Anterior cingulate cortex (tissue), 58 donors: ENCODE measurements at places on chromosomes 6 and 20.

GRCh38 chr6:3151691-3152090 is 5.7 kb downstream of the TUBB2A start:
- no peak for DNase-seq

DNA sequence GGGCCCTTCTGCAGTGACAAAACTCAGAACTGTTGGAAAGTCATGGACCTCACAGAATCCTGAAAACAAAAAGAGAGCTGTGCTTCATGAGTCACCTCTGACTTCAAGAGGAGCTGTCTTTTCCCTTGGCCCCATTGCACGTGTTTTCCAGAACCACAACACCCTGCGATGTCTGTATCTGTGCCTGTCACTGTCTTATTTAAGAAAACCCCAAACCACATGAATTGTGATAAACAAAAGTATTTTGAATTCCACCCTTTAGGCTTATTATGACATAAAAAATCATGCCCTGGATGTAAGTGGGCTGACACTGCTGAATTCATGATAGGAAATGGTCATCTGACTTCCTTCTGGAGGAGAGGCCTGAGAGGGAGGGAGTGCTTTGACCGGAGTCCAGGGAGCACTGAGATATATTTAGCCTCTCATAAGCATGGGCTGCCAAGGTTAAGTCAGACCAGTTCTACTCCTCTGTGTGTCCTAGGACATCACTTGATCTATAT is 96.4 kb upstream of the DUSP22 start:
- DNase-seq = no peak

DNA sequence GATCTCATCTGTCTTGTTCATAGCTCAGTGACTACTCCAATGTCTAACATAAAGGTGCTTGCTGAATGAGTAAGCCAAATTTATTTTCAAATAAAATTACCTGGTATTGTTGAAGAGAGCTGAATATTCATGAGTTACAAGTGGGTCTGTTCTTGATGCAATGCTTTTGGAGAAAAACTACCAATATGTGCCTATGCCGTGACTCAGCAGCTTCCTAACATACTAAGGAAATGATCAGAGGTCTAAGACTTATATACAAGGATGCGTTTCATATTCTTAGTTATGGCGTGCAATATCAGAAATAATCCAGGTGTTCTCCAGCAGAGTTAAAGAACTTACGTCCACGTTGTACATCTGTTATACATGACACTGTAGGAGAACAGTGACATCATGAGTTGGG is 5.1 kb downstream of the FAM120B start:
- no peak for DNase-seq

- DNase-seq = no peak
Measured at GRCh38 chr6:105263685-105264610, 84.1 kb upstream of the POPDC3 start.

GRCh38 chr20:38658879-38659596 is 57.4 kb downstream of the ARHGAP40 start:
- DNase-seq = no peak

GRCh38 chr20:64083378-64083803 is 807 bp downstream of the LKAAEAR1 start:
- DNase-seq = peak; percentile 68

DNA sequence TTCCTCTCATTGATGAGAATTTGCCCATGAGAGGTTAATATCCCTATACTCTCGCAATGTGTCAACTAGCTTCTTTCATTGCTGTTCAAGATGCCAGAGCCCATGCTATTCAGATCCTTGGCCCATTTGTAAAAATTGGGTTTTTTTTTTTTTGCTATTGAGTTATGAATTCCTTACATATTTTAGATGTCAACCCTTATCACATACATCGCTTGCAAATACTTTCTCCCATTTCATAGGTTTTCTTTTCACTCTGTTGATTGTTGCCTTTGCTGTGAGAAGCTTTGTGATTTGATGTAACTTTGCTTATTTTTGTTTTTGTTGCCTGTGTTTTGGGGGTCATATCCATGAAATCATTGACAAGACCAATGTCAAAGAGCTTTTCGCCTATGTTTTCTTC is 32.2 kb upstream of the IPCEF1 start:
- no peak for DNase-seq

DNA sequence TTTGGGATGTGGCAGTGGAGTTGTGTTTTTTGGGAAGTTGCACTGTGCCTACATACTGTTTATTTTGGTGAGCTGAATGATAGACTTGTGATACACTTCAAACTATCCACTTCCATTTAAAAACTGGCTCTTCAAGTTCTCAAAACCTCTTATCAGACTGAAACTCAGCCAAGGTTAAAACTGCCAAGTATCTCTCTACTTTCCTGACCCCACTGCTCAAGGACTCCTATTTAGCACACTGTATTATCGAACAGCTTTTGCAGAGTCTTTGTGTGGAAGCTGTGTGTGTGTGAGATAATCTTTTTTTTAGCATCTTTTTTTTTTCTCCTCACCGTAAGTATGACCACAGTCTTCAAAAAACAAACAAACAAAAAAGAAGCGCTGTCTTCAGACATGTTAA is 21.1 kb downstream of the STX11 start:
- DNase-seq = no peak

DNA sequence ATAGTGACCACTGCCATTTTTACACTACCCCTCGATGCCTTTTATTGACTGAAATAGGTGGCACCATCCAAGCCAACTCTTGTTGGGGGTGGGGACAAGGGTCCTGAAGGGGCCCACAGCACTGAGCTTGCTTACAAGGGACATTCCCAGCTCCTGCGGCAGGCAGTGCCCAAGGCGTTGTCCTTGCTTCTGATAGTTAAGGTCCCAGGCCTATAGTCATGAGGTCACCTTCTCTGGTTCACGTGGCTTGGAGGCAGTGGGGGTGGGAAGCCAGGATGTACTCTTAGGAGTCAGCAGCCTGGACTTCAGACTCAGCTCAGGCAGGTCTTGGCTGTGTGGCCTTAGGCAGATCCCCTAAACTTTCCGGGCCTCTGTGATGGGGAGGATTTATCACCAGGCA is 48.6 kb downstream of the TOX2 start:
- DNase-seq = no peak

DNA sequence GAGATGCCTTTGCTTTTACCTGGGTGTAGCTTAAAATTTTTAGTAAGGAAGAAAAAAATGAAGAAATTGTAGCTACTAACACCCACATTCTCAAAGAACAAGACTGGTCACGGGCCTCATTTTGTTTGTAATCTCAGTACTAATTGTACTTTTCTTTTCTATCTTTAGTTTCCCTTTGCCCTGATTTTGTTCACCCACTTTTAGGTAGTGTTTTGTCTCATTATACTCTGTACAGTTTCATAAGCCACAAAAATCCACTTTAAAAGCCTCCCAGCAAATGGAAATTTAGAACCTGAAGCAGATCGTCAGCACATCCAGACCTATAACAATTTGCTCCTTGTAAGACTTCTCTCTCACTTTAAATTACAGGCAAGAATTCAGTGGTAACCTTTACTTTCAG is 43.3 kb downstream of the TP53INP2 start:
- DNase-seq = no peak

DNA sequence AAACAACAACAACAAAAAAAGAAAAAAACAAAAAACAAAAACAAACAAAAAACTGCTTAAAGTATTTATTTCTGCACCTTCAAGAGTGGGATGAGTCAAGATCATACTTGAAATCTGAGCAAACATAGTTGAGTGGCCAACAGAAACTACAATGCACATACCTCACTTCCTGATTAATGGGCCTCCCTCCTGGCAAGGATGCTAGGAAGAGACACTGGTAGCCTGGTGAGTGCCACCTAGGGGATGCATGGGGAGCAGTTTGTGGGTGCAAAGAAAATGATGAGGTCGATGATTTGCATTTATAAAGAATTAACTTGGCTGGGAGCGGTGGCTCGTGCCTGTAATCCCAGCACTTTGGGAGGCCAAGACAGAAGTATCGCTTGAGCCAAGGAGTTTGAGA is 808.1 kb downstream of the MAFB start:
- no peak for DNase-seq

DNA sequence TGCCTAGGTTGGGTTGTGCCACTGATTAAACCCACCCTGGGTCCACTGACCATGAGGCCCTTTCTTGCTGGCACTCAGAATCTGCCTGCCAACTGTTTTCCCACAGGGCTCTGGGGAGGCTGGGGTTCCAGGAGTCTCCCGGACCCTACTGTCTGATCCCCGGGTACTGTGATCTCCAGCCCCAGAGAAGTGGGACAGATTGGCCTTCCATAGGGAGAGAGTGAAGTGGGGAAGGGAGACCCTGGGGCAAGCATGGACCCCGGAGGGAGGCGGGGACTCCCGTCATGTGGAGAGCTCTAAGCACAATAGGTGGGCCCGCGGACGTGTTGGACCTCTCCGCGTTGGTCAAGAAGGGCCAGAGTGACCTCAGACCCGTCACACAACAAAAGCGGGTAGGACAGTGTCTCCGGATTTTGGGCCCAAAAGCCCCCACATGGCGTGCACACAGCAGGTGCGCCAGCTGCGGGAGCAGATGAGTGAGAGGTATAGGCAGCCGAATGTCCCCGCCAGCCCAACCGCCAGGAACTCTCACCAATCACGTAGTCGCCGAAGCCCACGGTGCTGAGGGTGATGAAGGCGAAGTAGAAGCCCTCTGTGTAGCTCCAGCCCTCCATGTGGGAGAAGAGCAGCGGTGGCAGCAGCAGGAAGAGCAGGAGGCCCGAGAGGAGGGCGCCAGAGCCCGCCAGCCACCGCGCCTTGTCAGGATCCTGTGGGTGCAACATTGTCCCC is 10.6 kb downstream of the KCNK17 start:
- DNase-seq = no peak

- no peak for DNase-seq
Measured at GRCh38 chr20:21291026-21291425, 12.1 kb upstream of the XRN2 start.

- DNase-seq = no peak
Measured at GRCh38 chr20:23445596-23446217, 6.2 kb downstream of the CSTL1 start.

DNA sequence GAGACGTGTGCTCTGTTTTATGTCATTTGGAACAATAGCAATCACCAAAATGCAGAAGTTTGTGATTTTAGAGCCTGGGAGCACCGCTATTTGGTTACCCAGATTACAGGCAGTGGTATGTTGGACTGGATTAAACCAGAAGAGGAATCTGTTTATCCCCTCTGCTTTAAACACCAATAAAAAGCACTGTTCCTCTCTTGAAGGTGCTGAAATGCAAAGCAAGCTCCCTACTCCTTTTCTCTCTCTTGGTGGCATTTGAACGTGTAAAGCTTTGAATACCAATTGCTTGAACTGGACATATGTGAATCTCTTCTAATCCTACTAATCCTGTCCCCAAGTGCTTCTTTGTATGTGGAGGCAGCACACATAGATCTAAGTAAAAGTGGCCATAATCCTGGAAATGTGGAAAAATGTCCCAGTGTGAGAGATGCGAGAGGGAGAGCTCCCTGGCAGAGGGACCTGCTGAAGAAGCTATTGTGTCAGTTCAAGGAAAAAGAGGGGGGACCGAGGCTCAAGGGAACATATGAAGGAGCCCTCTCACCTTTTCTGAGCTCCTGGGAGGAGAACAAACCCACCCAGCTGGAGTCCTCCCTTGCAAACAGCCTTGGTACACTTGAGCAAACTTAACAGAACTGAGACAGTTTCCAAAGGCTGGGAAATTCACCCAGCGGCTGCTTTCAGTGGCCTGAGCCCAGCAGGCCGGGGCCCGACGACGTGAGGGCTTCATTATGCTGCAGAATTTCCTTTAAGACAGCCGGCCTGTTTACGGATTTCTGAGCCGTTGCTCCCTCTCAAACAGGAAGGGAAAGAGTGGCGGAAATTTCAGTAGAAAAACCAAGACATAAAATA is 18.8 kb upstream of the OLIG3 start:
- DNase-seq = no peak

GRCh38 chr20:14860410-14860814 is 523.0 kb upstream of the FLRT3 start:
- no peak for DNase-seq

- no peak for DNase-seq
Measured at GRCh38 chr6:137734875-137735182, 132.2 kb upstream of the TNFAIP3 start.

GRCh38 chr20:44765701-44766347 is 20.2 kb downstream of the KCNK15 start:
- peak; percentile 16 for DNase-seq
